SJSA1 (cell line): ENCODE measurements at places on chromosomes 13 and 19.

DNA sequence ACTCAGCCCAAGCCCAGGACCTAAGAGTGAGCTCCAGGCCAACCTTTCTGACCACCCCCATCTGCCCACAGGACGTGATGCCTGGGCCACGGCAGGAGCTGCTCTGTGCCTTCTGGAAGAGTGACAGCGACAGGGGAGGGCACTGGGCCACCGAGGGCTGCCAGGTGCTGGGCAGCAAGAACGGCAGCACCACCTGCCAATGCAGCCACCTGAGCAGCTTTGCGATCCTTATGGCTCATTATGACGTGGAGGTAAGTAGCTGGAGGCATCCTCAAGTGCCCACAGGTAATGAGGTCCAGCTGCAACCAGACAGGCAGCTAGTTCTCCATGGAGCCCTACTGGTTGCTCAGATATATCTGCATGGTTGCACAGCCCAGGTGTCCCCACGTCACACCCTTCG is 14.8 kb downstream of the DDX39A start:
- DNase-seq, result no peak

- peak; percentile 32 for DNase-seq
Measured at GRCh38 chr19:14361824-14362223, 19.4 kb upstream of the ADGRE5 start.

GRCh38 chr13:47932950-47933923 is 67.8 kb downstream of the SUCLA2 start:
- DNase-seq, result no peak

DNA sequence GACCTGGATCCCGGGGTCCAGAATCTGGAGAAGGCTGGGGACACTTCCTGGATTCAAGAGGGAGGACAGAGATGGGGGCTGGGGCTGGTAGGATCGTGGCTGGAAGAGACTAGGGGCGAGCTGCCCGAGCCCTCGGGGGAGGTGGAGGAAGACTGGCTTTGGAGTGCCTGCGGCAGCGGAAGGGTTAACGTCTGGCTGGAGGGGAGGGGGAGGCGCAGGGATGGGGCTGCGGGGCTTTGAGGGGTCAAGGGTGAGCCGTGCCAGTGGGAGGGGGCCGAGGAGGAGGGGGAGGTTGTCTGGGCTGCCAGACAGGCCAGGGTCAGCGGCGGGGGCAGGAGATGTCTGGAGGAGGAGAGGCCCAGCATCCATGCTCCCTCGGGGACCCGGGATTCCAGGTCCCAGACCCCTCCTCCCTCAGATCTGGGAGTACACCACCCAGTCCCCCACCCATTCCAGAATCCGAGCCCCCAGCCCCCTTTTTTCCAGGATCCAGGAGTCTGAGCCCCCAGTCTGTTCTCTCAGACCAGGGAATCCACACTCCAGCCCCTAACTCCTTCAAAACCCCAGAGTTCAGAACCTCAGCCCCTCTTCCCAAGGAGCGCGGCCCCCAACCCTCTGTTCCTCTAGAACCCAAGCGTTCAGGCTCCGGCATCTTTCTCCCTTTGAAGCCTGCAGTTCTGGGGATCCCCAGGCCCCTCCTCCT is 3.2 kb upstream of the SPACA6 start:
- no peak for DNase-seq

DNA sequence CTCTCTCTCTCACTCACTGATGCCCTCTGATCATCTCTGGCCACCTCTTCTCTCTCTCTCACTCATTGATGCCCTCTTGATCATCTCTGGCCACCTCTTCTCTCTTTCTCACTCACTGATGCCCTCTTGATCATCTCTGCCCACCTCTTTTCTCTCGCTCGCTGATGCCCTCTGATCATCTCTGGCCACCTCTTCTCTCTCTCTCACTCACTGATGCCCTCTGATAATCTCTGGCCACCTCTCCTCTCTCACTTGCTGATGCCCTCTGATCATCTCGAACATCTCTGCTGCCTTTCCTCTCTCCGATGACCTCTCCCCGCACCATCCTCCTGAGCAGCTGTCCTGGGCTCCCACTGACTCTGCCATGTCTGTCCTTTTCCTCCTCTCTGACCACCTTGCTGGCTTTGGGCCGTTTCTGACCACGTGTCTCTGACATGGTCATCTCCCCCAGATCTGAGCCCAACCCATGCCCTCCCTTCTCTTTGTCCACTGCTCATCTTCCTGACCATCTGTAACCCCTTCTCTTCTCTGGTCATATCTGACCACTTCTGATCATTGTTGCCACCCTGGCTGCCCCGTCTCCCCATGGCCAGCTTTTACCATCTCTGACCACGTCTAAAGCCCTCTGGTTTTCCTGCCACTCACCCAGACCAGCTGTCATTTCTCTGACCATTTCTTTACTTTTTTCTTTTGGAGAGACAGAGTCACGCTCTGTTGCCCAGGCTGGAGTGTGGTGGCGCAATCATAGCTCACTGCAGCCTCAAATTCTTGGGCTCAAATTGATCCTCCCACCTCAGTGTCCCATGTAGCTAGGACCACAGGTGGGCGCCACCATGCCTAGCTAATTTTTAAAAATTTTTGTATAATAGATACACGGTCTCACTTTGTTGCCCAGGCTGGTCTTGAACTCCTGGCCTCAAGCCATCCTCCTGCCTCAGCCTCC is 2.4 kb downstream of the LRFN3 start:
- no peak for DNase-seq

DNA sequence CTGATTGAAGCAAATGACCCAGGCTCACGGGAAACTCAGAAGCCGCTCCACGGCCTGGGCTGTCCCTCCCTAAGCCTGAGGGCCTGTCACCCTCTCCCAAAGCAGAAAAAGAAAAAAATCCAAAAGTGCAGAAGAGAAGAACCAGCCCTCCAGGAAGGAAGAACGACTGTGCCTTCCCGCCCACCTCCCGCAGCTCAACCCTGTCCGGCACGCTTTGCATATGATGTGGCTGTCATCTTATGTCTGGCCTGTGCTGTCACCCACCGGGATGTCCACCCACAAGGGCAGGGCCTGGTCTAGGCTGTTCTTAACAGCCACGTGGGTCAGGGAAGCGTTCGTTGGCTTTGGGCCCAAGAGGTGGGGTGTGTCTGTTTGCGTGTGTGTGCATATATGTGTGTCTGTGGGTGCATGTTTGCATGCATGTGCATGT is 13.7 kb downstream of the ZBTB7A start:
- no peak for DNase-seq

DNA sequence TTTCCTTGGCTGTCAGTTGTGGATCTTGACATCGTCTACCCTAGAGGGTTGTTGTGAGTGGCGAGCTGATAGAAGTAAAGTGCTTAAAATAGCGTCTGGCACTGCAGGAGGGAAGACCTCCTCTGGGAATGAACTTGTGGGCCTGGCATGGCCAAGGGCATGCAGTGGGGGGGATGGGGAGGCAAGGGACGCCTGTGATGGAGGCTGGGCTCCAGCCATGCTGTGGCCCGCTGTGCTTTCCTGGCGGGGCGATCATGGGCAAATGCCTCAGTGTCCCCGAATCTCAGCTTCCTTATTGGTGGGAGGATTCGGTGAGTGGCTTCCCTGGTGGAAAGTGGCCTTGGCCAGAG is 10.7 kb downstream of the CARM1 start:
- DNase-seq, result no peak

DNA sequence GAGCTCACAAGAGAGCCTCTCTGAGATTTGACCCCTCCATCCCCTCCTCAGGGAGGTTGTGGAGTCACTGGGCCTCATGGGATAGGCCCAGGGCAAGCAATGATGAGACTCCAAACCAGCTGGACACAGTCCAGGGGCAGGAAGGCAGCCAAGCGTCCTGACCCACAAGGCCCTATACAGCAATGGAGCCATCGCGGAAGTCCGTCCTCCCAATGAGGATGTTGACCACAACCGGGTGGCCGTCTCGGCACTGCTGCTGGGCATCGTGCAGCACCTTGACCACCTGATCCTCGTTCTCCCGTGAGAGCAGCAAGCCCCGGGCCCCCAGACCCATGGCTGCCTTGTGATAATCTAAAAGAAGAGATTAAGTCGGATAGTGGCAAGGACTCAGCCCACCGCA is 7.9 kb downstream of the SYDE1 start:
- DNase-seq, result no peak

DNA sequence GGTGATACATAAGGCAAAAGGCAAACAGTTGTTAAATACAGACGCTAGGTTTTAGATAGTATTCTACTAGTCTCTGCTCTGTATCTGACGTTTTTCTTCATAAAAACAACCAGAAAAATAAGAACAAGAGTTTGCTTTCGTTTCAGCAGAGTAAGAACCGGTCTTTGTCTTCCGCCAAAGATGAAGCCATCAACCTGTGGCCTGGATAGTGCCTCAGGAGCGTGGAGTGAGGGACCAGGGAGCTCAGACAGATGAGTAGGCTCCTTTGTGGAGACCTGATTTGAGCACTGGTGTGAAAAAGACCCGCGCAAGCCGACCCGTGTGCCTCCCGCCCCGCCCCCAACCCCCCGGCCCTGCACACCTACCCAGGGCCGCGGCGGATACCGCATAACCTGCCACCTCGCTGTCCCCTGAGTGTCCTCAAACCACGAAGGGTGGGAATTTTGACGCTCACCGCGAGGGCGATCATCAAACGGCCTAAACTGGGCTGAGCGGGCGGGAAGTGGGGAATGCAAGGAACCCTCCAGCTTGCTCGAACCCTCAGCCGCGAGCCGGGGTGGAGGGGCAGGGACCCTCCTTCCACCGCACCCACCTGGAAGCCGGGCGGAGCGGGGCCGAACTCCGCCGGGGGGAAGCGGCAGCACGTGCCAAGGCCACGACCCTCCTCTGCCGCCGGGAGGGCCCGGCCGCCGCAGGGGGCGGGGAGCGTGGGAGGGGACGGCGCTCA is 866 bp upstream of the LMO7 start:
- DNase-seq, result peak; percentile 48

DNA sequence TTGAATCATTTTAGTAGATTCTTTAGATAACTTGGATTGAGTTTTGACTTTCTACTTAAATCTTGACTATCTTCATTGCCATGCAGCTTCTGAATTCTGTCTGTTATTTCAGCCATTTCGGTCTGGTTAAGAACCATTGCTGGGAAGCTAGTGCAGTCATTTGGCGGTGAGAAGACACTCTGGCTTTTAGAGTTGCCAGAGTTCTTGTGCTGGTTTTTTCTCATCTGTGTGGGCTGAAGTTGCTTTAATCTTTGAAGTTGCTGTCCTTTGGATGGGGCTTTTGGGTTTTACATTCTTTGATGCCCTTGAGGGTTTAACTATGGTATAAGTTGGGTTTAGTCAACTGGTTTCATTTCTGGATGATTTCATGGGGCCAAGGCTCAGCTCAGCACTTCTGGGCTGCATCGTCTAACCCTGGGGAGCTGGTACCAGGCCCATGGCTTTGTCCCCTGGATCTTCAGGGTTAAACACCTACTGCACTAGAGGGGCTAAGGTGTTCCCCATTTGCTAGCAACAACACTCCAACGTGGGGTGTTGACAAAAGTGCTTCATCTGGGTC is 10.0 kb upstream of the IGFL2 start:
- DNase-seq, result no peak

DNA sequence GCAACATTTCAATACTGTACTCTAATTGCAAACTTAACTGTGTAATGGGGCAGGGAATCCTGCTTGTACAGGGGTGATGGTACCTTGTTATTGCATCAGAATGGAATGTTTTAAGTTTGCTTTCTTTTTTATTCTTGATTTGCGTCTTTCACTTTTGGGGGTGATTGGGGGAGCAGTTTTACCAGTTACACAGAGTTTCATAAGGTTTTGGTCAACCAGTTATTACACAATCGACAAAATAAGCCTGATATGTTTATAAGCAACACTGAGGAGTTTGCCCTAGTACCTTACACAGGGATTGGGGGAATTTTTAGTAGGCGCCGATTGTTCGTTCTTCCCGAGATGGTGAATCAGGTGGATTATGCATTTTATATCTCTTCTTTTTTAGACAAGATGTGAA is 2.7 kb downstream of the KLF5 start:
- DNase-seq, result no peak

DNA sequence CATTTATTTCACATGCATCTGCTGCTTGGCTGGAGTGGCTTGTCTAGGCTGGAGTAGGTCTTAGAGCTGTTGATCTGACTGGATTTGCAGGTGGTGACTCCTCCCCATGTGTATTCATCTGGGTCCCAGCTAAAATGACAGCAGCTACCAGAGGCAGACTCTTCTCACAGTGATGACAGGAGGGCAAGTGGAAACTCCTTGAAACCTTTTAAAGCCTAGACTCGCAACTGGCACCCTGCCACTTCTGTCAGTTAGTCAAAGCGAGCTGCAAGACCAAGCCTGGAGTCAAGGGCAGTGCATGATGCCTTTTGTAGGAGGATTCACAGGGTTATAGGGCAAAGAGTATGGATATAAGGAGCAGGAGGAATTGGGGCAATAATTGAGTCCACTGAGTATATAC is 65.2 kb downstream of the TEX26 start:
- no peak for DNase-seq

- DNase-seq, result no peak
Measured at GRCh38 chr19:48683349-48683748, 10.5 kb upstream of the NTN5 start.

GRCh38 chr19:16319481-16319880 is 5.1 kb upstream of the KLF2 start:
- DNase-seq, result peak; percentile 96

- no peak for DNase-seq
Measured at GRCh38 chr19:41941410-41942202, 13.4 kb upstream of the ERFL start.

- no peak for DNase-seq
Measured at GRCh38 chr13:22017226-22017625, 346.4 kb downstream of the FGF9 start.

- DNase-seq, result no peak
Measured at GRCh38 chr13:111536075-111536642, 215.7 kb downstream of the TEX29 start.

- DNase-seq, result no peak
Measured at GRCh38 chr13:33015791-33016323, 366 bp upstream of the KL start.
